ENCODE measurements at places on chromosomes 4 and X.

- no peak for DNase-seq
Observed at GRCh38 chr4:177718514-177718913, 276.3 kb upstream of the AGA start.

- no peak for DNase-seq
Observed at GRCh38 chrX:130915302-130915701, 12.3 kb upstream of the ENOX2 start.

- no peak for DNase-seq
Observed at GRCh38 chr4:97845758-97846157, 297.5 kb downstream of the STPG2 start.

- DNase-seq: no peak
Observed at GRCh38 chrX:51614353-51615012, 4.2 kb downstream of the CENPVL3 start.

DNA sequence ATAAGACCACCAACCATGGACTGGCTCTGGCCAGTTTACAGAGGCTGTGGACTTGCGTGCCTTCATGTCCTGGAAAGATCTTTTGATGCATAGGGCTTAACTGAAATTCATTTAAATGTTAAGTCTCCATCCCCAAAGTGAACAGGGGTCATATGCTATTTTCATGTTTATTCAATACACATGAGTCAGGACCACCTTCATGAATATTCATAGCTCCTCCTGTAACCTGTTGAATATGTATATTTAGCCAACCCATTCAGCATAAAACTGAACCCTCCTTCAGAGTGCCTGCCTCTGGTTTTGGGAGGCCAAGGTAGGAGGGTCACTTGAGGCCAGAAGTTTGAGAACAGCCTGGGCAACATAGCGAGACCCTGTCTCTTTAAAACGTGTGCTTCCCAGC lies 7.1 kb downstream of the CTPS2 start:
- DNase-seq: no peak

GRCh38 chr4:36320117-36320896 lies 38.9 kb downstream of the DTHD1 start:
- no peak for DNase-seq

GRCh38 chr4:185811509-185812364 lies at the start of gene SORBS2:
SORBS2 (minus strand) TSS chr4:185812194; CDS start chr4:185690571, 121,623 bp downstream.
- no peak for DNase-seq

DNA sequence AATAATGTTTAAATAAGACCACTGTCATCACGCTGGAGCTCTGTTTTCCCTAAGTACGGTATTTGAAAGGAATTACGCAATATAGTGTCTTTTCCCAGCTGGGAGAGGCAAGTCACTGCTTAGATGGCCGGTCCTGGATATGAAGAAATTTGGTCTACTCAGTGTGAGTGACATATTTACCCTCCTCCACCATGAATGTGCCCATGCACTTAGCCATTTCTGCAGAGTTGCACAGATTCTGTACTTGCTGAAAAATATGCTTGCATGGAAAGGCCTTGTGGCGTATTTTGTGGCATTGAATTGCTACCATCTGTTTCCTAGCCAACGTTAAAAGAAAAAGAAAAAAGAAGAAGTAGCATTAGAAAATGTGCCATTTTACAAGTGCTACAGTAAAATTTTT lies 73.1 kb downstream of the ADGRL3 start:
- no peak for DNase-seq

DNA sequence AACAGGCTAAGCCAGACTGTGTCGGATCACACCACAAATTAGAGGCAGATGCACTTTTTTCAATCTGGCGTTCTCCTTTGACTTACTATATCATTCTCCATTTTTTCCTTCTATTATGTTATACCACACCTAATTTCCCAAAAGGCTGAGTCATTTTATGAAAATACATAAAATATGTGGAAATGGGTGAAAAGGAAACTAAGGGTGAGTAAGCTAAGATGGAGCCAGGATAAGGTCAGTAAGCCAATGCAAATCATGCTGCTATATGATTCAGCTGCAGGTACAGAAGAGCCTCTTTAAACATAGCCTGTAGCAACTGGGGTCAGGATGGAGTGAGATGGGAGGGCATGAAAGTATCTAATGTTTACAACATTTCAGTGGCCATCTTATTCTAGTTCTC lies 94.0 kb upstream of the TEX13A start:
- no peak for DNase-seq

DNA sequence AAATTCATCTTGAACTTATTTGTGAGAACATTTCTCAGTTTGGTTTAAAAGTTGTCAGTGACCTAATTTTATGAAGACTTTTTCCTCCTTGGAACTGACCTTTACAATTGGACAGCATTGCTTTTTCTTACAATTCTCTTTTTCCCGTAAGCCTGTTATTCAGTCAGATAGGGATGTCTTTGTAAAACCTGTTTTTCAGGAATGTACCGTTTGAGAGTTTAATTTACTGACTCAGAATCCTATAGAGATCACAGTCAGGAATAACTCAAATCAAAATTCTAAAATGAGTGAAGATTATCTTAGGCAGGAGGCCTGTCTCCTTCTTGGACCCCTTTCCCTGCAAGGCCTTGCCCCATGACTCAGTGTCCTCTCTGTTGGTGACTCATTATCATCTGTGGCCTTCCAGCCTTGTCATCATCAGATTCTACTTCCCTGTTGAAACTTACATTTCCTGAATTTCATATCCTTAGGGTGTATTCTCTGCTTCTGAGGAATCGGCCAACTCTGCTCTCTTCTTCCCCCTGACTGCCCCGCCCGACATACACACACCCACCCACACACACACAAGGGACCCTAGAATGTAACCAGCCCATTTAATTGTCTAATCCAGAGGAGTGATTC lies 99.8 kb downstream of the ARHGAP10 start:
- DNase-seq: no peak

DNA sequence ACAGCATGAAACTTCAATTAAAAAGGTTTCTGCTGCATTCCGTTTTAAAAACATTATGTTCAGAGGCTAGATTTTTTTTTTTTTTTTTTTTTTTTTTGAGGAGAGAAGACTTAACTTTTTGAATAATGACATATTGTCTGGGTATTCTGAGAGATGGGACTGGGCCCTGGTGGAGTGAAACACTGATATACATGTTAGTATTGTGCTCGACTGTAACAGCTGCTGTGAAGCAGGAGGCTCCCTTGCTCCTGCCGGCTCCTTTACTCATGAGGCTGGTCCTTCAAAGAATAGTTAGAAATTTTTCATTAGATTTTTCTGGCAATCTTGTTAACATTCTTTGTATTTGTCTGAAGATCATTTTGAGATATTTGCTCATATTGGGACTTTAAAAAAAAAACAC lies 73.3 kb downstream of the TMEM131L start:
- no peak for DNase-seq

GRCh38 chrX:50707955-50708699 lies 105.9 kb downstream of the SHROOM4 start:
- DNase-seq: no peak

DNA sequence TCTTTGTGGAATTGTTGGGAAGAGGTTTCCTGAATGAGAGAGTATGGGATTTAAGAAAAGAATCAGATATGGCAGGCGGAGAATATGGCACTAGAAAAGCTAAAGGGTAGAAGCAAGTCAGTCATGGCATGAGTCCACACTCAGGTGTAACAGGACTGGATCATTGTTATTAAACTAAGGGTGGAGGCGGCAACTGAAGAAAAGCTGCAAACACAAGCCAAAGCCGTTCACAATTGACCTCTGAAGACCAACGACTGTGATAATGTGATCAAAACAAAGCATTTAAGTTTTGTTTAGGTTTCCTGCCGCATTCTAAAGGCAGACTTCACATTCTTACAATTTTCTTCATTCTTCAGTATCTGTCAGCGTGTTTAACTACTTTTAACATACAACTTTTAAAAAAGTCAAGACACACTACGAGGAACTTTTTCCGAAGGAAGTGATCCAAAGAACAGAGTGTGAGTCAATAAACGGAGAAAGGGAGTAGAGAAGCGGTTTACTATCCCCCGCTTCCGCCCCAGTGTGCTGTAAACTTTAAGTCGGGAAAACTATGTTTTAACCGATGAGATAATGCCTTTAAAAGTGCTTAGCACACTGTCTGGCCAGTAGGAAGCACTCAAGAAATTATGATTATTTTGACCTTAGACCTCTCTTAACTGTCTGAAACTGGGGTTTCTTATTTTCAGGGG lies 909 bp upstream of the SLAIN2 start:
- no peak for DNase-seq

- no peak for DNase-seq
Observed at GRCh38 chrX:19863212-19863856, 24.1 kb downstream of the SH3KBP1 start.

DNA sequence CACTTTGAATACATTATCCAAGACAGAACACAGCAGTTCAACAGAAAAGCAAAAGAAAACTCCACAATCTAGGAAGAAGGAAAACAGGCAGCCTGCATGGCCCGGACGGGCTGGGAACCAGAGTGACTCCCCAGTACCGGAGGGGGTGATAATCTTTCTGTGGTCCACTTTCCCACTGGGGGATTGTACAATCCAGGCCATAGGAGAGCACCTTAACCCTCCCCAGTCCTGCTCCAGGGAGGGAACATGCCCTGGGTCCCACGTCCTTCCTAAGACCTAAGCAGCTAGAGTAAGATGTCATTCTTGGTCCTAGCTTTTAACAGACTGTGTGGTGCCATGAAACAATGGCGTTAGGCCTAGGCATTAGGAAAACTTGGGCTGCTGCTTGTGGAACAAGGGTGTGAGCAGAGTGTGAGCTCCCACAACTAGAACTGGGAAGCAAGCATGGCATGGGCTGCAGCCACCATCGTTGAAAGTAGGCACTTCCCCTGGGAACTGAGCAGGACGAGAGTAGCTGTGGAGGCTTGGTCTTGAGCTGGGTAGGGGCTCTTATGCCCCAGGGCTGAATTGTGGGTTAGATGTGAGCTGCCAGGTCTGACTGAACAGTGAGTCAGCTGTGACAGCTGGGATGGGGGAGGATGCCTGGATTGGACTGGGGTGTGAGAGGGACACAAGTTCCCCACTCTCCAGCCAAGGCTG lies 42.4 kb downstream of the NAT8L start:
- DNase-seq: no peak

GRCh38 chrX:38999967-39000745 lies 198.9 kb downstream of the MID1IP1 start:
- DNase-seq: no peak

DNA sequence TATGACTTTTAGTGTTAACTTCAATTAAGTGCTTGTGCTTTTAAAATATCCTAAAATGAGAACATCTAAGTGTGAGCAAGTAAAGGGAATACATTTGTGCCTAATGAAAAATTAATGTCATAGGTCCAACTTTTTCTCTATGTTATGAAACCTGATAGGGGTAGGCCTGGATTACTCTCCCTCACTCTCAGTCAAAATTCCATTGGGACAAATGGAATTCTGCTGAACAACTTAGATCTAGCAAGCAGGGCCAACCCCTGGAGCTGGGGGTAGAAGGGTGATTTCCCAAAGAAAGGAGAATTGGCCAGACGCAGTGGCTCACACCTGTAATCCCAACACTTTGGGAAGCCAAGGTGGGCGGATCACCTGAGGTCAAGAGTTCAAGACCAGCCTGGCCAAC lies 67.4 kb downstream of the EDNRA start:
- DNase-seq: no peak

DNA sequence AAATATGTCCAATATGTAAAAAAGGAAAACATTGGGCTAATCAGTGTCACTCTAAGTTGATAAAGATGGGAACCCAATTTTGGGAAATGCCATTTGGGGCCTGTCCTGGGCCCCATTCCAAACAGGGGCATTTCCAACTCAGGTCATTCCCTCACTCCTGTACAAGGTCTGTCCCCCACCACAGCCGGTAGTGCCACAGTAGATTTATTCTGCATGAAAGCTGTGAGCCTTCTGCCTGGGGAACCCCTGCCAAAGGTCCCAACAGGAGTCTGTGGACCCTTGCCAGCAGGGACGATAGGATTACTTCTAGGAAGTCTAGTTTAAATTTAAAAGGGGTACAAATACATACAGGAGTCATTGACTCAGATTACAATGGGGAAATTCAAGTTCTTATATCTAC lies 317.6 kb upstream of the GNPDA2 start:
- no peak for DNase-seq

- no peak for DNase-seq
Observed at GRCh38 chrX:14899607-14900006, 26.4 kb downstream of the MOSPD2 start.

- DNase-seq: no peak
Observed at GRCh38 chr4:28508636-28509035, 1648.0 kb downstream of the STIM2 start.

DNA sequence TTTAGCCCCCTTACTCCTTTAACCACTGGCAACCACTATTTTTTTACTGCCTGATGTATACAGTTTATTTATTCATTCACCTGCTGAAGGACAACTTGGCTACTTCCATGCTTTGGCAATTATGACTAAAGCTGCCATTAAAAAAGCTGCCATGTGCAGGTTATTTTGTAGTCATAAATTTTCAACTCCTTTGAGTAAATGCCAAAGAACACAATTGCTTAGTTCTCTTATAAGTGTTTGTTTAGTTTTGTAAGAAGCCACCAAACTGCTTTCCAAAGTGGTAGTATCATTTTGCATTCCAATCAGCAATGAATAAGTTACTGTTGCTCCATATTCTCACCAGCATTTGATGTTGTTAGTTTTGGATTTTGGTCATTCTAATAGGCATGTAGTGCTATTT lies 1831.8 kb downstream of the PCDH7 start:
- DNase-seq: no peak

DNA sequence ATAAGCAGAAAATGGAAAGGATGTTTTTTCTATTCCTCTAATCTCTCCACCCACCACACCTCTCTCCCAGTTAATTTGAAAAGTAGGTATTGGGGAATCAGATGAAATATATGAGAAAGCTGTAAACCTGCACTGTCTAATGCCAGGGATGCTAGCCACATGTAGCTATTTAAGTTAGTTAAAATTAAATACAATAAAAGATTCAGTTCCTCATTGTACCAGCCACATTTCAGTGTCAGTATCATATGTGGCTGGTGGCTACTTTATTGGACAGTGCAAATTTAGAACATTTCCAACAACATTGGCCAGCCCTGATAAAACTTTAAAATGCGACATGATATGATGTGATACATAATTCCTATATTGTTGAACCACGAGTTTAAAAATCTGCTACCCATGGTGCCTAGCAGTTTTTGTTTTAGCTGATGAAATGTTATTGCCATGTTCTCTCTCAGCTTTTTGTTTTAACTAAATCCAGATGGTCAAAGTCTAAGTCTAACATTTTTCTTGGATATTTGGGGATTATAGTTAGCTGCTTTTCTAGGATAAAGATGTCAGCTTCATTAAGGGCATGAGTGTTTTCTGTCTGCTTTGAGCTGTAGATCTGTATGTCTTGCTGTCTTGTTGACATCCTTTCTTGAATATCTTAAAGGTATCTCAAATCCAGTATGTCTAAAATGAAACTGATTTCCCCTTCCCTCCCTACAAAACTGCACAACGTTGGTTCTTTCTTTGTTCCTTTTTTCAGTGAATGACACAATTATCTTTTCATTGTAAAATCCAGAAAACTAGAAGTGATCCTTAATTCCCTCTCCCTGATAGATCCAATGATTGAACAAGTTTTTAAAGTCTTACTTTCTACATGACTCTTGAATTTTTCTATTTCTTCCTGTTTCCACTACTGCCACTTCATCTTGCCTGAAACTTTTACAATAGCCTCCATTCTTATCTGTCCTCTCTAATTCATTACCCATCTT lies 6.2 kb downstream of the ARFIP1 start:
- no peak for DNase-seq
